ENCODE measurements at places on chromosomes 6 and 20.

DNA sequence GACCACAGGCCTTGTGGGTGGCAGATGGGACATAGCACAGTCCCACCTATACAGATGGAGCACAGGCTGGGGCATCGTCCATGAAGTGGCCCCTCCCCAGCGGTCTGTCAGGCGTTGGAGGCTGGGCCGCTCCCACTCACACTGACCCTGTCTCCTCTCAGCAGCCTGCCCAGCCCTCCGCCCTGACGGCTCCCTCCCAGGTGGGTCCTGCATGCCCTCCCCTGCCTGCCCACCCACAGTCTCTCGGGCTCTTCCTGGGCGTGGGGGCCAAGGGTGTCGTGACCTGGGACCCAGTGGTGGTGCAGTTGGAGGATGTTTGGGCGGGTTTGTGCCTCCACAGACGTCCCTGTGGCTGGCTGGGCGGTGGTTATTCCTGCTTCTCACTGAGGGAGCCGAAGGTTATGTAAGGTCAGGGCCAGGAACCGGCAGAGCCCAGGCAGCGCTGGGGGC is 22.3 kb downstream of the COL20A1 start:
- DNase-seq: no peak

GRCh38 chr20:12827816-12828385 is 180.9 kb upstream of the SPTLC3 start:
- no peak for DNase-seq

DNA sequence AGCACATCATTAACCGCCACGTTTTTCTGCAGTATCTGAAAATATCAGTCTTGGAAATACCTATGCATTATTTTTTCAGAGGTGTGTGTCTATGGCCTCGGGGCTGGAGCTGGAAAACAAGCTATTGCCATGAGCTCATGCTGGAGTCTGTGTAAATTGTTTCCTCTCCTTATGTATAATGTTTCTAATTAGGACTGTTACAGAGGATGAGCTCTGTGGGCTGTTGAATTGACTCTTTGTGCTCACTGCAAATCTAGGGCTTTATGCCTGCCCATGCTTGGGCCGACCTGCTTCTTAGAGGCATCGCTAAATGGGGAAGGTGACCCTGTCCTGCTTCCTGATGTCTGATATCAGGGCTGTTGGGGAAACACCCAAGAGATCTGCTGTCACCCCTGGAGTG is 80.8 kb upstream of the SLC22A16 start:
- DNase-seq: no peak

- no peak for DNase-seq
Measured at GRCh38 chr20:63402181-63402859, 41.2 kb upstream of the CHRNA4 start.

GRCh38 chr6:119285908-119286625 is 63.5 kb downstream of the MAN1A1 start:
- DNase-seq: no peak

- DNase-seq: no peak
Measured at GRCh38 chr6:26339612-26340011, 25.4 kb upstream of the BTN3A2 start.

DNA sequence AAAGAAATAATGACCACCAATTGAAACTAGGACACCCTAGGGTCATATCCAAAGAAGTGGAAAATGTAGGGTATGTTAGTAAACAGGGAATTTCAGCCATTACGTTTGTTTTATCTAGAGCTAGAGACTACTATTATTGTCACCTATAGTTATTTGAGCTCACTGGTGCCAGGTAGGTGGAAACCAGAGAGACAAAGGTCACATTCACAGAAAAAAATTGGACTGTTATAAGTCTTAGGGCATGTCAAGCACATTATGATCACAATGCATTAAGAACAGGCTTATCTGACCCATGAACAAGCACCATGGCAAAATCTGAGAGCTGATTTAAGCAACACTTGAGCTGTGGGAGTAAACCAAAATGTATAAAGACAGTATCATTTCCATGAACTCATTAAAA is 530.1 kb upstream of the CITED2 start:
- DNase-seq: no peak

GRCh38 chr6:91088515-91088914 is 501.6 kb upstream of the MAP3K7 start:
- DNase-seq: no peak

- no peak for DNase-seq
Measured at GRCh38 chr20:33275871-33276270, 7.1 kb upstream of the BPIFB1 start.

DNA sequence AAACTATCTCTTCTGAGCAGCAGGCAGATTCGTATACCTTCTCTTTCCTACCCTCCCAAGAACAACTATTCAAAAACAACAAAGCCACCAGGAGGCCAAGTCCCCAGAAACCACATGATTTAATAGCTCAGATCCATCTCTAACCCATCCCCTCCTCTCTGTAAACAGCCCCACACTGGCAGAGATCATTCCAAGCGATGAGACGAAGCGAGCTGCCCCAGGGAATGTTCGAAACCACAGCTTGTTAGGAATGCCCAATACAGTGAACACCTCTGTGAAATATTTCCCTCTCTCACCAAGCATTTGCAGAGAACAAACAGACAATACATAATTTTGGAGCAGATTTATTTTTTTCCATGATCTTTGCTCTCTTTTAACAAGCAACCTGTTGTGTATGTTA is 231.8 kb downstream of the SOD2 start:
- no peak for DNase-seq

DNA sequence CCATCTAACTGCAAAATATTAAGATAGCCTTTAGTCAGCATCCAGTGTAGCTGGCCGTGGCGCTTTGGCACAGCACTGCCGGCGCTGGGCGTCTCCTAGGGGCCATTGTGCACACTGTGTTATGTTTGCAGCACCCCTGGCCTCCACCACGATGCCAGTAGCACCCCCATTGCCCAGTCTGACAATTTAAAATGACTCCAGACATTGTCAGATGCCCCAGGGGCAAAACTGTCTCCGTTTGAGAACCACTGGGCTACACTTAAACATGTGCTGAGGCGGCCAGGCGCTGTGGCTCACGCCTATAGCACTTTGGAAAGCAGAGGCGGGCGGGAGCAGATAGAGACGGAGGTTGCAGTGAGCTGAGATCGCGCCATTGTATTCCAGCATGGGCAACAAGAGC is 6.0 kb upstream of the MTG2 start:
- no peak for DNase-seq

- DNase-seq: no peak
Measured at GRCh38 chr6:134956032-134956431, 6.1 kb upstream of the ALDH8A1 start.

DNA sequence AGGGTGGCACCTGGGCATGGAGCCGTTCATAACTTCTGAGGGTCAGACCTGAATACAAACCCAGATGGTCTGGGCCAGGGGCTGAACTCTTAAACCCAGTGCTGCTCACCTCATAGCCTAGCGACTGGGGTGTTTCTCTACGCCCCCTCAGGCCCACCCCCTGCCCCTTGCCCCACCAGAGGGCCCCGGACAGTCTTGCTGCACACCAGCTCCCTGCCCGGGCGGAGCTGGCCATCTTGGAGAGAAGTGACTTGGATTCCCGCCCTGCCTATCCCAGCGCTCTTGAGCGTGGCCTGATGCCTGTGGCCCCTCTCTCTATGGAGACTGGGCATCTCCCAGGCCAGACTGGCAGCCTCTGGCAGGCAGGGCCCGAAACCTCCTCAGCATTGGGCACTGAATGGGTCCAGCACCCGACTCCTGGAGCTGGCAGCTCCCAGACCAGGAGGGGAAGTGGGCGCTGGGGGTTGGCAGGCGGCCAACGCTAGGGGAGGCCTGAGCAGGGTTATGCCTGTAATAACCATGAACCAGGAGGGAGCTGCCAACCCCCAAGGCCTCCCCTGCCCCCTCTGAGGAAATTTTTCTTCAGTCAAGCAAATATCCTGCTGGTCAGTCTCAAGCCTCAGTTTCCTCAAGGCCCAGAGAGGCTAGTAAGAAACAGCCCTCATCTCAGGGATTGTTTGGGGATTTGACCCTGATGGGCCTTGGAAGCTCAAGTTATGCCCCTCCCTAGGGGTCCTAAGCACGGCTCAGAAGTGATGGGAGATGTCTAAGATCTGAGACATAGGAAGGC is 169.5 kb downstream of the VEGFA start:
- peak; percentile 48 for DNase-seq

- DNase-seq: no peak
Measured at GRCh38 chr20:35743693-35744491, 1.8 kb upstream of the RBM39 start.

GRCh38 chr6:93684339-93684738 is 265.0 kb upstream of the EPHA7 start:
- DNase-seq: no peak

- no peak for DNase-seq
Measured at GRCh38 chr6:100946021-100946540, 65.0 kb upstream of the ASCC3 start.

GRCh38 chr6:71168233-71168765 is 120.3 kb upstream of the OGFRL1 start:
- no peak for DNase-seq
